ENCODE measurements at places on chromosomes 6 and 20.

DNA sequence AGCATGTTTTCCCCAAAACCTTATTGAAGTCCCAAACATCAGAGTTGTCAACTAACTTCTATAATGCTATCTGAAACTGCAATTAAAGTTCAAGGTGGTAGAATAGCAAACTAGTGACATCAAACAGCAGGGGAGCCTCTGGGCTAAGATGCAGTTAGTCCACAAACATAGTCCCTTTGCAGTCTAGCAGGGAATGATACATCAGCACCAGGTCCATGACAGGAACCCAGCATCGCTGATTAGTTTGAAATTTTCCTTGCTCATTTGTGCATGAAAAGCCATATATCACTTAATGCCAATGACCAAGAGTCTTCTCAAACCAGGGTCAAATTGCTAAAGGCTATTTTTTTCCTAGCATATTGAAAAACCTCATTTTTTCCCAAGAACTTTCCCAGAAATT, 145.3 kb downstream of the HIVEP2 start:
- no peak for DNase-seq

GRCh38 chr20:51084593-51085377, 61.9 kb upstream of the KCNG1 start:
- no peak for DNase-seq

- DNase-seq, result no peak
Measured at GRCh38 chr6:134436950-134437349, 119.0 kb upstream of the SGK1 start.

DNA sequence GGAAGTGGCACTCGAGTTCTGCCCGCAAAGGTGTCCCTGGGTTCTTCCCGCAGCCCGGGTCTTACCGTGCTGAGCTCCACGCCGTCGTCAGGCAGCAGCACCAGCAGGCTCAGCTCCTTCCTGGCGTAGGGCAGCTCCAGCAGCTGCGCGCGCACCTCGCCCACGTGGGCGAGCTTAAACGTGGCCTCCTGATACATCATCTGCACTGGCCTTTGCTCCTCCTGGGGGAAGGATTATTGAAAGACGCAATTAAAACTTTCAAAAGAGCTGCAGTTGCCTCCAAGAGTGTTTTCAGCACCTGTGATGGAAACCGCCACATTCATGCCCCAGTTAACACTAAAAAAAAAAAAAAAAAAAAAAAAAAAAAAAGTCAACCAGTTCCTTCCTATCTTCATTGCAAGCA, 11.3 kb downstream of the SERPINB9 start:
- peak; percentile 88 for DNase-seq

- DNase-seq, result no peak
Measured at GRCh38 chr6:159473475-159474263, 219.4 kb downstream of the SOD2 start.

GRCh38 chr20:58497076-58497641, 18.0 kb downstream of the APCDD1L start:
- no peak for DNase-seq

DNA sequence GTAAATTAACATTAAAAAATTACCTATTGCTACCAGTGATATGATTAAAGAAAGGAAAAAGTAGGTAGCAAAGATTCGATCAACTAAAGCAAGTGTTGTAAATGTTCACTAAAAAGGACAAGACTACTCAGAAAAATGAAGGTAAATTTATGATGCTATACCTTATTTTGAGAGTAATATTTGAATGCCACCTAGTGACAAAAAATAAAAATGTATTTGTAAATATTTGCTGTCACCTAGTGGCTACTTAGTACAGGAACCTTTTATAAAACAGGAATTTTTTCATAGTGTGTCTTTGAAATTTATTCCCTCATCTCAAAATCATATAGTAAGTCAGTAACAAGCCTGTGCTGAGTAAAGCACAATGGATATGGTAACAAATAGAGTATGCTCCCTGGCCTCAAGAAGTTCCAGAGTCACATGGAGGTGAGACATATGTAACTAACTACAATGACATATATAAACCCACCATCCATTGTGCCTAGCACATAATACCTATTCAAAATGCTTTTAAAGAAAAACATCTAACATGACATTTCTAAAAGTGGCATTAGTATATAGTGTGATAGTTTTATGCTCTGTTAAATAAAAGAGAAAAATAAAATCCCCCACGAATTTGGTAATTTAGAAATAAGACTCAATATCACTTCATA, 193.1 kb upstream of the SIM1 start:
- DNase-seq, result no peak

- no peak for DNase-seq
Measured at GRCh38 chr6:53517021-53517420, 27.9 kb downstream of the GCLC start.

DNA sequence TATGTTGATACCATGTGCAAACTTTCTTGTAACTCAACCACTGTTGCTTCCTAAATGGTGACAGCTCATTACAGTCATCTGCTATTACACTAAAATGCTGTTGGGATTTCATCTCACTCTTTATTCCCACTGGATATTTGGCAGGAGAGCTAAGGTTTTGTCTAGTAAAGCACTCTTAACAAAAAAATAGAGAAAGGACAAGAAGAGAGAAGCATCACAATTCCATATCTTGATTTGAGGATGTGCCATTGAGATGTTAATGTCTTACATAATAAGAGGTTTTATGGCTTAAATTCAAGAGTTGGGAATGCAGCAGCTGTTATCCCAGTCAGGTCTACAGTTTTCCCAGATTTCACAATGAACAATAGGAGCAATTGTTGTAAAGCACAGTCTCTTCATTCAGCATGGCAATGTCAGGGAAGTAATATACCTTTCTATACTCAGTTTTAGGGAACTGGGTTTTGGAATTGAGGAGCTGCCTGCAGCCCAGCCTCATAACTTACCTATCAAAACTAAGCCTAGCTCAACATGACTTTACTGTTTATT, 134.9 kb downstream of the ISM1 start:
- DNase-seq, result no peak

GRCh38 chr6:111230351-111231089, 143.2 kb downstream of the SLC16A10 start:
- DNase-seq, result no peak

- no peak for DNase-seq
Measured at GRCh38 chr20:55535366-55535765, 470.0 kb downstream of the CBLN4 start.

GRCh38 chr6:80528115-80528514, 421.6 kb downstream of the BCKDHB start:
- no peak for DNase-seq

- DNase-seq, result peak; percentile 62
Measured at GRCh38 chr6:85669735-85670194, 27.1 kb upstream of the SYNCRIP start.

- no peak for DNase-seq
Measured at GRCh38 chr20:33441142-33441955, 2.2 kb downstream of the SNTA1 start.
